ENCODE measurements at places on chromosomes 11 and 22.

DNA sequence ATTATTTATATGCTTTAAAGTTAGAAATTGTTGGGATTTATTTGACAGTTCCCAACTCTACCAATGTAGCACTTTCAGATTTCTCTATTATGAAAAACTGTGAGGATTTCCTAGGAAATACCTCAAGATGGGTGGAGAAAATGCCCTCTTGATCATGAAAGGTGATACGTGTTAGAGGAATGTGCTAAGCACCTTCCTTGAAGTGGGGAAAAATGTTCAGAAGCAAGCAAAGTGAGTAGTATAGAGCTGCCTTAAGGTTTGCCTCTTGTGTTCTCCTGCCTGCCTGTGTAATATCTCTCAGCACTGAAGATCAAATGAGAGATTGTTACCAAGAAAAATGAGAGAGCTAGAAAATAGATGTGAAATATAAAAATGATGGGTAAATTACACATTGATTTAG, 58.2 kb downstream of the YAP1 start:
- peaks cover 10% of the 10 kb centered on the region for H3K36me3 ChIP-seq
- H3K27me3 ChIP-seq: no peaks in the 10 kb centered on the region
- H3K4me3 ChIP-seq: no peak overlapping the region
- peaks cover 18% of the 10 kb centered on the region for H3K4me1 ChIP-seq
- DNase-seq: no peak
- no peak overlapping the region for H3K27ac ChIP-seq

GRCh38 chr11:6237761-6238302, 1.1 kb upstream of the CNGA4 start:
- DNase-seq: no peak
- no peaks in the 10 kb centered on the region for H3K4me1 ChIP-seq
- H3K27me3 ChIP-seq: peaks cover 19% of the 10 kb centered on the region
- no peaks in the 10 kb centered on the region for H3K36me3 ChIP-seq

DNA sequence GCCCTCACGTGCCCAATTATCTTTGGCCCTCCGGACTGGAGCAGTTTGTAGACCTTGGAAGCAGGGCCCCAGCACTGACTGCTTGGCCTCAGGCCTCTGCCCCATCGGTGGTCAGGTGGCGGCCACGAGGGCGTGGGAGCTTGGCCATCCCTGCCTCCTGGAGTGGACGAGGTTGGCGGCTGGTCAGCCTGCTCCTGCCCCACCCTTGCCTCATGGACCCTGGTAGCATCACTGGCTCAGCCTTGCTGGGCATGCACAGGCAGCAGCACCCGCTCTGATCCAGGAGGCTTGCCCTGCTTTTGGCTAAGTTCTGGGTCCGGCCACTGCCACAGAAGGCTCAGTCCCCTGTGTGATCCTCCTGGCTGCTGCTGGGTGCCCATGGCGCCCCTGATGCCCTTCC, 4.1 kb downstream of the KRTAP5-3 start:
- no peak overlapping the region for H3K4me3 ChIP-seq
- DNase-seq: no peak
- no peak overlapping the region for H3K27ac ChIP-seq
- H3K27me3 ChIP-seq: peaks cover 56% of the 10 kb centered on the region
- H3K4me1 ChIP-seq: no peaks in the 10 kb centered on the region
- no peaks in the 10 kb centered on the region for H3K36me3 ChIP-seq

- no peak for DNase-seq
- H3K4me1 ChIP-seq: peaks cover 7% of the 10 kb centered on the region
- no peaks in the 10 kb centered on the region for H3K36me3 ChIP-seq
- peaks cover 26% of the 10 kb centered on the region for H3K27me3 ChIP-seq
- no peak overlapping the region for H3K27ac ChIP-seq
These were observed 3.6 kb upstream of the ACR start for GRCh38 chr22:50734343-50734771.

GRCh38 chr11:70556884-70557741, 158.8 kb downstream of the CTTN start:
- no peak for DNase-seq
- H3K27ac ChIP-seq: no peak overlapping the region
- no peaks in the 10 kb centered on the region for H3K27me3 ChIP-seq
- H3K4me3 ChIP-seq: no peak overlapping the region
- H3K36me3 ChIP-seq: no peaks in the 10 kb centered on the region

GRCh38 chr11:65615950-65616574, 486 bp downstream of the PCNX3 start:
- no peaks in the 10 kb centered on the region for H3K27me3 ChIP-seq
- peaks cover 30% of the 10 kb centered on the region for H3K36me3 ChIP-seq
- peak overlapping the region; percentile 56 for H3K4me3 ChIP-seq
- H3K4me1 ChIP-seq: peaks cover 19% of the 10 kb centered on the region
- peak overlapping the region; percentile 69 for H3K27ac ChIP-seq

DNA sequence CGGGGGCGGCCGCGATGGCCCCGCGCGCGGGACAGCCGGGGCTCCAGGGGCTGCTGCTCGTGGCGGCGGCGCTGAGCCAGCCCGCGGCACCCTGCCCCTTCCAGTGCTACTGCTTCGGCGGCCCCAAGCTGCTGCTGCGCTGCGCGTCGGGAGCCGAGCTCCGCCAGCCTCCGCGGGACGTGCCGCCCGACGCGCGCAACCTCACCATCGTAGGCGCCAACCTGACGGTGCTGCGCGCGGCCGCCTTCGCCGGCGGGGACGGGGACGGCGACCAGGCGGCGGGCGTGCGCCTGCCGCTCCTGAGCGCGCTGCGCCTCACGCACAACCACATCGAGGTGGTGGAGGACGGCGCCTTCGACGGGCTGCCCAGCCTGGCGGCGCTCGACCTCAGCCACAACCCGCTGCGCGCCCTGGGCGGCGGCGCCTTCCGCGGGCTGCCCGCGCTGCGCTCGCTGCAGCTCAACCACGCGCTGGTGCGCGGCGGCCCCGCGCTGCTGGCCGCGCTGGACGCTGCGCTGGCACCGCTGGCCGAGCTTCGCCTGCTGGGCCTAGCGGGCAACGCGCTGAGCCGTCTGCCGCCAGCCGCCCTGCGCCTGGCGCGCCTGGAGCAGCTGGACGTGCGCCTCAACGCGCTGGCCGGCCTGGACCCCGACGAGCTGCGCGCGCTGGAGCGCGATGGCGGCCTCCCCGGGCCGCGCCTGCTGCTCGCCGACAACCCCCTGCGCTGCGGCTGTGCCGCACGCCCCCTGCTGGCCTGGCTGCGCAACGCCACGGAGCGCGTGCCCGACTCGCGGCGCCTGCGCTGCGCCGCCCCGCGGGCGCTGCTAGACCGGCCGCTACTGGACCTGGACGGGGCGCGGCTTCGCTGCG, 697 bp downstream of the TPBGL start:
- peak; percentile 80 for DNase-seq
- no peaks in the 10 kb centered on the region for H3K4me1 ChIP-seq
- H3K27ac ChIP-seq: no peak overlapping the region
- peaks cover 88% of the 10 kb centered on the region for H3K27me3 ChIP-seq
- H3K4me3 ChIP-seq: peak overlapping the region; percentile 51

GRCh38 chr22:26269572-26269971, 100.3 kb downstream of the SEZ6L start:
- no peak for DNase-seq
- no peaks in the 10 kb centered on the region for H3K36me3 ChIP-seq
- H3K27ac ChIP-seq: no peak overlapping the region

- no peaks in the 10 kb centered on the region for H3K4me1 ChIP-seq
- DNase-seq: no peak
- peaks cover 25% of the 10 kb centered on the region for H3K27me3 ChIP-seq
These were observed 3.2 kb downstream of the NELL1 start for GRCh38 chr11:20672575-20672974.

- H3K36me3 ChIP-seq: peaks cover 9% of the 10 kb centered on the region
- H3K4me1 ChIP-seq: peaks cover 3% of the 10 kb centered on the region
- H3K4me3 ChIP-seq: no peak overlapping the region
- no peak for DNase-seq
- no peaks in the 10 kb centered on the region for H3K27me3 ChIP-seq
These were observed 175.7 kb downstream of the SWAP70 start for GRCh38 chr11:9839550-9839949.

- H3K4me3 ChIP-seq: no peak overlapping the region
- peak; percentile 20 for DNase-seq
- H3K4me1 ChIP-seq: no peaks in the 10 kb centered on the region
- H3K27me3 ChIP-seq: no peaks in the 10 kb centered on the region
These were observed 30.8 kb downstream of the EP300 start for GRCh38 chr22:41123151-41123550.

DNA sequence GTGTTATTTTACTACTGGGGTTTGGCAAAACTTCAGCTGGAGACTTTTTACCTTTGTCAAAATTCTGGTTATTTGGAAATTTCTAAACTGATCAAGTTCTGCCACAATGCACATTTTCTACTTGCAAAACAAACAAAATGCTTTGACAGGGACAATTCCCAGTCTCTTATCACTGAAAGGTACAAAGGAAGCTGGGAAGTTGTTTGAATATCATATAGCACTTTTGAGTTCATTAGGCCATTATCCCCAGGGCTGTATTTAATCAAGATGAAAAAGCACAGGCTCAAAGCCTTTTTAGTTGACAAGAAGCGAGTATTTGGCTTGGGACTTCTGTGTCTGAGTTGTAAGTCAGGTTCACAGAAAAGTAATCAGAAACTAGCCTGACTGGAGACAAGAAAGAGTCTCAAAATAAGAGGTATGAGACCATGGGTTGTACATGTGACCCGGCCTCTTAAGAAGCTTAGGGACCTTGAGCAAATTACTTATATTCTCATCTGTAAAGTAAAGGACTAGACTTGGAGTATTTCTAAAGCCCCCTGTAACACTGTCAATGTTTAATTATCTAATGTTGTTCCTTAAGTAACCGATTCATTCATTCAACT, 2.9 kb upstream of the HORMAD2 start:
- no peak overlapping the region for H3K27ac ChIP-seq
- peaks cover 23% of the 10 kb centered on the region for H3K27me3 ChIP-seq
- H3K4me3 ChIP-seq: no peak overlapping the region
- no peak for DNase-seq
- H3K4me1 ChIP-seq: peaks cover 2% of the 10 kb centered on the region
- H3K36me3 ChIP-seq: no peaks in the 10 kb centered on the region

- no peaks in the 10 kb centered on the region for H3K27me3 ChIP-seq
- no peak for DNase-seq
- H3K4me3 ChIP-seq: peak within 1 kb of the TSS; percentile 98
These were observed at the start of gene PLCB3 for GRCh38 chr11:64251016-64251752. PLCB3 (plus strand) TSS chr11:64251530; CDS start chr11:64251650, 120 bp downstream.

DNA sequence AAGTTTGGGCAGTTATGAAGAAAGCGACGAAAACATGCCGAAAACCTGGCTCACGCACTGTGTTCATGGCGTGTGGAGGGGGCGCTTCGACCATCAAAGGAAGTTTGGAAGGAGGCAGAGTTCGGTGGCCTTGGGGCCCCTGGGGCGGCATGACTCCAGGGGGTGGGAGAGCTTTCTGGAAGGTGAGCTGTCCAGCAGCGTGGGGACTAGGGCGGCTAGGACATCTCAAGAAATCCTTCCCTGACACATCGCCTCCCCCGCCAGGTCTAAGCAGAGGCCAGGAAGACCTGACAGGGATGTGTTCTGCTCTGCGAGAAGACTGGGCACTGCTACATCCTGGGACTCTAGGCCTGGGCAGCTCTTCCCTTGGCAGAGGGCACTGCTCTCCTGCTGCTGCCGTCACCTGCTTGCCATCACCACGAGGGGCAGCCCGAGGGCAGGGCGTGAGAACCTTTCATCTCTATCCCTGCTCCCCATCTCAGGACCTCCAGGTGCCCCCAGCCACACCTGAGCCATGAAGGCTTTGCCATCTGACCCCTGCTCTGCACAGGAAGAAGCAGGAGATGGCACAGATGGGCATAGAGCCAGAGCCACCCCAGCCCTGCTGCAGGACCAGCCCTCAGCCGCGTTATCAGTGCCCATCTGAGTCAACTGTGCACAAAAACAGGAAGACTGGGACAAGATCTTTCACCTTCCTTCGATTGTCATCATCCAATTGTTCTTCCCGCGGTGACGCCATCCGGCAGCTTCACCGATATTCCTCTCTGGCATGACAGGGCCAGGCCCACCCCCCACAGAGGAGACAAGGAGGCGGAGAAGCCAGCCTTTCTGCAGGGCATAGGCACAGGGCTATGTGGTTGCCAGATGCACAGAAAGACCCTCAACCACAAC, 12.7 kb downstream of the LINC01488 start:
- no peak overlapping the region for H3K4me3 ChIP-seq
- no peak overlapping the region for H3K27ac ChIP-seq
- H3K27me3 ChIP-seq: peaks cover 2% of the 10 kb centered on the region
- H3K36me3 ChIP-seq: no peaks in the 10 kb centered on the region
- H3K4me1 ChIP-seq: peaks cover 12% of the 10 kb centered on the region

DNA sequence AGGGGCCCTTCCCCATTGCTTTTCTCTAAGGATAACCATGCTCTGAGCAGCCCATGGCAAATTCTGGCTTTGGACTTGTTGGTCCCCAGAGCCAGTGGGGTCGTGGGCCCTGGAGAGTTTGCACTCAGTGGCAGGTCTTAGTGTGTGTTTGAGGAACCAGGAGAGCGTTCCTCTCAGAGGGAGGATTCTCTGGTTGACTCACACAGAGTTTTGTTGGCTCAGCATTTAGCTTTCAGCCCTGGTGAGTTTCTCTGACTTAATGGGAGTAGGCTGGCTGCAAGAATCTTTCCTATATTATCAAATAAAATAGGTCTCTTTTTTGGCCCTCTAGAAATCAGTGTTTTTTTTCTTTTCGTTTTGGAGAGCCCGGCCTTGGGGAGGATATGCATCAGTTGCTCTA, 20.9 kb downstream of the ST14 start:
- DNase-seq: peak; percentile 39
- H3K36me3 ChIP-seq: no peaks in the 10 kb centered on the region
- H3K27ac ChIP-seq: no peak overlapping the region
- H3K4me3 ChIP-seq: no peak overlapping the region
- H3K4me1 ChIP-seq: peaks cover 5% of the 10 kb centered on the region
- peaks cover 13% of the 10 kb centered on the region for H3K27me3 ChIP-seq

DNA sequence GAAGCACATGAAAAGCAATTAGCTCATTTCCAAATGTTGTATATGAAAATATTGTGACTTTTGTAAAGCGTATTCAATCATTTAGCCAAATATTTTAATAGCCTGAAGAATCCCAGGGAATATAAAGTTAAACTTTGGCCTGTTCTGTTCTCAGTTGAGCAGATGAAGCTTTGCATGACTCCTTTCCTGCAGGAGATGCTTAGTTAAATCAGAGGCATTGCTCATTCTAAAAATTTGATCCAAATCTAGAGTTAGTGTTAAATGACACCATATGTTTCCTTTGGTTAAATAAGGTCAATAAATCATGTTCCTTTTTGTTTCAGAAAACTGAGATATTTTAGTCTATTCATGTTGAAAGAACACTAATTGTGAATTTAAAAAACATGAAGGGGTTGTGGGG, 51.2 kb upstream of the BIRC3 start:
- H3K27me3 ChIP-seq: no peaks in the 10 kb centered on the region
- DNase-seq: no peak
- no peaks in the 10 kb centered on the region for H3K36me3 ChIP-seq
- peaks cover 8% of the 10 kb centered on the region for H3K4me1 ChIP-seq
- H3K4me3 ChIP-seq: no peak overlapping the region

- no peak overlapping the region for H3K4me3 ChIP-seq
- DNase-seq: no peak
- no peaks in the 10 kb centered on the region for H3K36me3 ChIP-seq
These were observed 45.8 kb upstream of the MMP7 start for GRCh38 chr11:102576350-102576749.

All from IMR-90 (cell line).